ENCODE measurements at places on chromosomes 3 and 15.

DNA sequence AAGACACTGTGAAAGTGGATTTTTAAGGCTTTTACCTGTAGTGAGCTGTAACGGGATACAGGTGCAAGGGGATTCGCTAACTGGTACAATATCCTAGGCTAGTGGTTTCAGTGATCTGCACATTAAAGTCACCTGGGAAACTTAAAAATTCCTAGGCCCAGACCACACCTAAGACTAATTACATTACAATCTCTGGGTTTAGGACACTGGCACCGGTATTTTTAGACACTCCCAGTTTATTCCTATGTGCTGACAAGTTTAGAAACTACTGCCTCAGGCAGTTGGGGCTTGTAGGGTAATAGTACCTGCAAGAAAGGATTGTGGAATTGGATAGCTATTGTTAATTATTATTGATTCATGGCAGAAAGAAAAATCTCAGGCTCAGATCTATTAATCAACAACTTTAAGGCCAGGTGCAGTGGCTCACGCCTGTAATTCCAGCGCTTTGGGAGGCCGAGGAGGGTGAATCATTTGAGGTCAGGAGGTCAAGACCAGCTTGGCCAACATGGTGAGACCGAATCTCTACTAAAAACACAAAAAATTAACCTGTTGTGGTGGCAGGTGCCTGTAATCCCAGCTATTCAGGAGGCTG is 50.4 kb upstream of the CASR start:
- DNase-seq = peak; percentile 18

DNA sequence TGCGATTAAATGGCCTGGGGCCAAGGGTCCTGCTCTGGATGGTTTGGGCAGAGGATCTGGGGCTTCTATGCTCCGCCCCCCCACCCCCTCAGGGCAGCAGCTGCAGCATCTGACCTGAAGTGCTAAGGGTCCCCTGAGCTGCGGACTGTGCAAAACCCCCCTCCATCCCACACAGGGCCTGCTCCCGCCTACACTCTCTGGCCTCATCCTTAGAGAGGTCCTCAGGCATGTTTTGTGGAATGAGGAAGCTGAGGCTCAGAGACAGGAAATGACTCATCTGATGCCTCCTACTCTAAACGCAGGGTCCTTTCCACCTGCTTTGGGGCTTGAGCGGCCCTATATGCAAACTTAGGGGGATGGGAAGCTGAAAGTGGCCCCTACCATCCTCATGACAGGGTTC is 59.5 kb upstream of the CTSH start:
- DNase-seq = peak; percentile 88

DNA sequence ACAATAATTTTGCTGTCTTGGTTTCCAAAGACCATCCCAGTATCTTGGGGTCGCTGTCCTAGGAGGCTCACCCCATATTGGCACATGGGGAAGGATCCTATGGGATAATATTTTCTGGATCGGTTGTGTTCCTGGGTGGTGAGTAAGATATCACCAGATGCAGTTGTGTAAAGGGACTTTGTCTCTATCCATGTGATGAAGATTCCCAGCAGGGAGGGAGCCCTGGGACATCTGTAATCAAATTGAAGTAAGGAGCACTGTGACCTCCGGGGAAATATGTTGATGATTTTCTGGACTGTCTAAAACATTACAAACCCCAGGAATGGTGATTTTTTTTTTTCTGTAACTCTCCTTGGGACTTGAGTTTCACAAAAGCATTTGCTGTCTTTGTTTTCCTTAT is 36.2 kb upstream of the LRTM1 start:
- no peak for DNase-seq

DNA sequence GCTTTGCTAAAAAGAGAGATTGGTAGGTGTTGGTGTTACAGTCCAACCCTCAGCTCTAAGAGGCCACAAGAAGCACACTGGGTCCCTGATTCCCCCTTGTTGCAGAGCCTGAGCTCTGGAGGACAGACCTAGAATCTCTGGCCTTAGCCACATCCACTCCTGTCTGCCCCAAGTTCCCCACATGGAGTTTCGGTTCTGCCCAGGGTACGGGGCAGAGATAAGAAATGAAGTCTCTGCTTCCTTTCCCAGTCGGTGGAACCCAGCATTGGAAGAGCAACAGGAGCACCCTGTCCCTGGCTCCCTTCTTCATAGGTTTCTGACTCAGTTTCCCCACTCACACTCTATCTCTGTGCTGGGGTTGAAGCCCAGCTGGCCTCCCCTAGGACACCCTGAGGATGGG is 13.2 kb downstream of the PRR23E start:
- no peak for DNase-seq

DNA sequence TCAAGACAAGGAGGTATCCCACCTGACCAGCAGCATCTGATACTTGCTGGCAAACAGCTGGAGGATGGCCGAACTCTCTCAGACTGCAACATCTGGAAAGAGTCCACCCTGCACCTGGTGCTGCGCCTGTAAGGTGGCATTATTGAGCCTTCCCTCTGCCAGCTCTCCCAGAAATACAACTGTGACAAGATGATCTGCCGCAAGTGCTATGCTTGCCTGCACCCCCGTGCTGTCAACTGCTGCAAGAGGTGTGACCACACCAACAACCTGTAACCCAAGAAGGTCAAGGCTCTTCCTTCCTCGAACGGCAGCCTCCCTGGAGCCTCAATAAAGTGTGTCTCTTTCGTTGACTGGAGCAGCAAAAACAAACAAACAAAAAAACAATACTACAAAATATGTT is 2.2 kb upstream of the SLC4A7 start:
- DNase-seq = no peak

- DNase-seq = no peak
Observed at GRCh38 chr3:133248389-133248788, 151.5 kb upstream of the BFSP2 start.

DNA sequence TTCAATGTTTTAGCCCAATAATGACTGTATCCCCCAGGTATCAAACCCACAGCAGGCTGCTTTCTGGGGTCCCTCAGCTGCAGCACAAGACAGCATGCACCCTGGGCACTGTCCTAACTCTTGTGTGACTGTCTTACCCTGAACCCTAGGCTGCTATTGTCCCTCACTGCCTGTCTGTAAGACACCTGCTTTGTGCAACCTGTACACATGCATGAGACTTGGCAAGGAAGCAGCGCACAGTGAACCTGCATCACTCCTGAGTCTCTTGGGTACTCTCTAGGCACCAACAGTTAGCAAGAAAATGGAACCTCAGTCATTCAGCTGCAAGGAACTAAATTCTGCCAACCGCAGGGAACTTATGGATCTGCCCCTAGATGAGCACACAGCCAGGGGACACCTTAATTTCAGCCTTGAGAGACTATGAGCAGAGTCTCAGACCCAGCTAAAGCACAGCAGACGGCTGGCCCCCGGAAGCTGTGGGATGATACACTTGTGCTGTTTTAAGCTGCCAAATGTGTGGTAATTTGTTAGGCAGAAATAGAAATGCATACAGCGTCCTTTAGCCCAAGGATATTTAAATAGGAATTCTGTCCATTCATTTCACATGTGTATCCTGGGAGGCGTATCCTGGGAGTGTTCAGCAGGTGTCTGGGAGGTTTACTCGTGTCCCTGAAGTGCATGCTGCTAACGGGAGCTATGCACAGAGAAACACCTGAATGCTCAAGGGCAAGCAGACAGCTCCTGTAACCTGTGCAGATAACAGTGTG is 223.8 kb downstream of the KLF13 start:
- DNase-seq = no peak

DNA sequence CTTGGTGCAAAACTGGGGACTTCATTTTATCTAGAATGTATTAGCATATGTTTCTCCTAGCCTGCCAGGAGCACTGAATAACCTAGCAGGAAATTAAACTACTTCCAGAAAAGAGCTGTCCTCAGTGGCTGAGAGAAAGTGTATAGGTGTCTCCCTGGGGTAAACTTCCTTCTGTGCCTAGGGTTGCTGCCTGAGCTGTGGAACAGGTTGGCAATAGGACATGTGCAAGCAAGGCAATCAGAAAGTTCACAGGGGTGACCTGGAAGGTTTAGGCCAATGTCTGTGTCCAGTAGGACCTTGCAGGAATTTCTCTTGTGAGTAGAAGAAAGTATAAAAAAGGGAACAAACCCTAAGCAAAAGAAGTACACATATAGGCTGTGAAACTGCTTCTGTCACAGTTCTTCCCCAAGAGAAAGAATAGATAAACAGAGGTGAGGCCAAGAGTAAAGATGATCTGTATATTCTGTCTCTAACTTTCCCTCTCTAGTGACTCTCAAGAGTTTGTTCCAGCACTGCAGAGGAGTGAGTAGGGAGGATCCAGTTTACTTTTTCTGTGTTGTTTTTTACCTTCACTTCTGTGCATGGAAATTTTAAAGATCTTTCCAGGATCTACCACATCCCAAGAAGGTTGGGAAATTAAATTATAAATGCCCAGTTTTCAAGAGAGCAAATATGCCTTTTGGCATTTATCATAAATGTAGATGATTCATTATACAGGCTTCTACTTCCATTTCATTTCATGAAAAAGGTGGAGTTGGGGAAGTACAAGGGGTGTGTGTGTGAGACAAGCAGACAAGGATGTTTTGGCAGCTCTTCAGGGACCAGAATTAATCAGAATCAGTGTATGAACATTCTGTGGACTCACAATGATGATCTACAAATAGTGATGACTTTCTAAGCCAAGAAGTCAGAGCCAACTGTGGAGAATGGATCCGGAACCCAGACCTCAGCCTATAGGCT is 155.2 kb downstream of the RBPMS2 start:
- DNase-seq = peak; percentile 68

- peak; percentile 41 for DNase-seq
Observed at GRCh38 chr3:66021731-66022131, 17.0 kb downstream of the MAGI1 start.

- no peak for DNase-seq
Observed at GRCh38 chr3:182220471-182220870, 508.7 kb downstream of the SOX2 start.

DNA sequence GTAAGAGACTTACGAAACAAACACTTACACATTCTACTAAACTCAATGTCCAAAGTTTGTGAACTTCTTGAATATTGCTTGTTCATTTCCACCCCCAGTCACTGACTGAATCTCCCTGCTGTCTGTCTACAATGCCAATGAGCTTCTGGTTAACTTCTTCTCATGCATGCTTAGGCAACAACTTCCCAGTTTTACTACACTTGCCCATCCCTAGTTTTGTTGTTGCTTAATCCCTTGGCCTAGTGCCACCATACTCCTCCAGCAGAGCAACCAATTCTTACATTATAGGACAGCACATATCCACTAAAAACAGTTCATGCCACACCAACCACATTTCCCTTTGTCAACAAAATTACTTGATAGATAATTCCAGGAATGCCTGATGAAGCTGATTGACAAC is 40.9 kb upstream of the CCR2 start:
- no peak for DNase-seq

GRCh38 chr3:104885214-104885814 is 481.4 kb upstream of the ALCAM start:
- peak; percentile 25 for DNase-seq

DNA sequence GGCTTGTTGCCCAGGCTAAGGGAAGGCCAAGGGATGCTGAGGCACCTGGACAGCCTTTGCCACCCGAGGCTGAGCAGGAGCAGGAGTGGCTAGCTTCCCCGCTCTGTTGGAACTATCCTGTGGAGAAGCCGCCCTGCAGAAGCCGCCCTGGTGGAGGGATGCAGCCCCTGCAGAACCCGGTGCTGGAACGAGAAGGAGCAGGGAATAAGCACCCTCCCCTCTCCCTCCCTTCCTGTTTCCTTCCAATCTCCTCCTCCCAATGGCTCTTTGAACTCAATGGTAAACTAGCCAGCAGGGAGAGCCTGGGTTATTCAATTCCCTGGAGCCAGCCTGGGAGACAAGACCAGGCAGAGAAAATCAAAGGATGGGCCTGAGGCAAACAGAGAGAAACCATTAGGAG is 11.8 kb upstream of the HRG start:
- no peak for DNase-seq

DNA sequence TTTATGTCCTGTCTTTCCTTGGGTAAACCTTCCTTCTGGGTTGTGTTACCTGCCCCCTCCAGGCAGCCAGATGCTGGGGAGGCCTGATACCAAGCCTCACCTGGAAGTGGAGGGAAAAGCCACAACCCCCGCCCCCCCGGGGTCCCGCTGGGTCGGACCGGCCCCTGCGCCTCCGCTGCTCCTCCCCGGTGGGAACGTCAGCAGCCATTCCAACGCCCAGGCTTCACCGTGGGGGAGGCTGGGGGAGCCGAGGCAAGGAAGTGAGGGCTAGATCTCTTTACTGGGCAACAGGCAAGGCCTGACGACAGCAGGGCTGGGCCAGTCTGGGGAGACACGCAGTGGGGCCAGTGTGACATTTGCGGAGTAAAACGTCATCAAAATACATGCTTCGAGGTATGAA is 53.0 kb upstream of the SNRPA1 start:
- no peak for DNase-seq
